ENCODE measurements at places on chromosomes 3 and 15.

DNA sequence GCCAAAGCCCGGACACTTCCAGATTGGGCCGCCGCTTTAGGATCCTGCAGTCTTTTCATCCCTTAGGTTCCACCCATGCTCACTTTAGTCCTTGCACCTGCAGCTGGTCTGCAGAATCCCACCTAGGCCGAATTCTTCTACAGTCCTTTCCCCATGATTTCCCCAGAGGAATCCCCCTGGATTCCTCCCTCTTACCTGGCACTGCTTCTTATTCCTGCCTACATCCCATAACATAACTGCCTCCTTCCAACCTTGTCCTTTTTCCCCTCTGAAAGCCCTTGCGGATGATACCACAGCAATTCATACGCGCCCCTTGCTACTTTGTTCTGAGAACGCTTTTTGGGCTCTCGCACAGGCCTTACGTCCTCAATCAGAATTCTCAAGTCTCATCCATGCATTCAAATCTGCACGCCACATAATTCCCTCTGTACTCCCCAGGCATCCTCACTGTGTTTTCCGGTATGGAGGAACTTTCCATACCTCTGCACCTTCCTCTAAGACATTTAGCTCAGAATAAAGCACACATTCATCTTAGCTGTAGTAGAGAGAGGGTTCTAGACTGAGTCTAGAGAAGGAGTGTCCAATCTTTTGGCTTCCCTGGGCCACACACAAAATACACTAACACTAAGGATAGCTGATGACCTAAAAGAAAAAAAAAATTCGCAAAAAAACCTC, 619 bp downstream of the EIF2AK4 start:
- no peak for DNase-seq

DNA sequence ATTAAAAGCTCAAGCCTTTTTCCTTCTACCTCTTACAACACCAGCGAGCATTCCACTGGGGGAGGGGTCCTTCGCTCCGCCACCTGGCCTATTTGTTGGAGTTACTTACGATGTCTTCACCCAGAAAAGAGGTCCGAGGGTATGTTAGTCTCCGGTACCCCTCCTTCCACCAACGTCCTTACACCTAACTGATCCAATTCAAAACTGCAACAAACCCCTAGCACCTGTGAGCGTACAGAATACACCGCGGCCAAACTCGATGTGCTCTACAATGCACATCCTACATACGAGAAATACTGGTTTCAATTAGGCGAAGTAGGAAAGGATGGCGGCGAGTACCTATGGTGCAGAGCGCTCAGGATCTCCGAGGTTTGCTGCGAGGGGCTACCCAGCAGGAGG, 944 bp downstream of the SLITRK3 start:
- DNase-seq: no peak

DNA sequence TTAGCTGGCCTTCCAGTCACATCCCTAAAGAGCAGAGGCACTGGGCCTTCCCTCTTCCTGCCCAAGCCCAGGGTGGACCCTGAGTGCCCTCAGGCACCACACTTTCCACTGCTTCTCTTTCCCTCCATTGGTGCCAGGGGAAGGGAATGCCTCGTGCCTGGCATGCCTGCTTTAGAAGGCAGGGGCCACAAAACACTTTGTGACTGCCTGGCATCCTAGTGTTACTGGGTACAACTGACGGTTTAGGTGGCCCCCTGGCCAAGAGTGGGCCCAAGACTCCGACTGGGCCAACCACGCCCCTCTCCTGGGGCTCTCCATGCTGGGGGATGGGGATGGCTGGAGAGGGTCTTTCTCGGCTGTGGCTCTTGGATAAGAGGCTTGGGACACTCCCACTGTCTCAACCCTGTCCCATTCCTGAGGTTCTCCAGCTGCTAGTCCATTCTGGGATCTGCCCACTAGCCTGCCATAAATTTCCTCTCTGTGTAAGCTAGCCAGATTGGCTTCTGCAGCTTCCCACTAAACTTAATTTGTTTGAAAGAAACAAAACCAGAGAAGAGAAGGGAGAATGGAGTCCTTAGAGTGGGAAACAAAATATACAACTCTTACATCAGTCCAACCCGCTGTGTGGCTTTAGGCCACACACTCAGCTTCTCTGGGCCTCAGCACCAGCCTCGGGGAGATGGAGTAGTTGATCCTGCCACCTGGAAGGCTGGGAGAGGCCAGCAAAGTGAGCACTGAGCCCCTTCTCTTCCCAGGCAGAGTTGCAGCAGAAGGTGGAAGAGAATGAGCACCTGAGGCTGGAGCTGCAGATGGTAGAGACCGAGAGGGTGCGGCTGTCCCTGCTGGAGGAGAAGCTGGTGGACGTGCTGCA, 24.1 kb upstream of the GP9 start:
- DNase-seq: no peak

- DNase-seq: no peak
Measured at GRCh38 chr3:190345878-190346277, 23.6 kb upstream of the CLDN1 start.

- no peak for DNase-seq
Measured at GRCh38 chr3:120699333-120699732, 17.3 kb upstream of the HGD start.
